ENCODE measurements at places on chromosomes 16 and 17.

- DNase-seq: no peak
Observed at GRCh38 chr17:68295086-68295485, 3.8 kb downstream of the ARSG start.

DNA sequence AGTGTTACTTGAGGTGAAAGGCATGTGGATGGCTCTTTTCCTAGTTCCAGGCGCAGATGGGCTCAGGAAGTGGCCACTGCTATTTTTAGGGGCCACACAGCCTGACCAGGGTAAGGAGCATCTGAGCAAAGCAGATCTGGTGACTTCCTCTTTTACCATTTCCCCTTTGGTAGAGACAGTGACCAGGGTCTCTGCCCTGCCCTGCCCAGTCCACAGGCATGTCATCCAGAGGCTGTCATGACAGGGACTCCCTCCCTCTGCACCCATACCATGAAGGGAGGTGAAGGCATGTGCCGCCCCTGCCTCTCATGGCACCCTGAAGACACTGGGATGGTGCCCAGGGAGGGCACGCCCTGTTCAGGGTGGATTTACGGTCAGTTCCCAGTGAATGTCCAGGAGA, 2.2 kb downstream of the PLA2G15 start:
- no peak for DNase-seq

- DNase-seq: no peak
Observed at GRCh38 chr16:87076950-87077749, 240.0 kb downstream of the C16orf95 start.

DNA sequence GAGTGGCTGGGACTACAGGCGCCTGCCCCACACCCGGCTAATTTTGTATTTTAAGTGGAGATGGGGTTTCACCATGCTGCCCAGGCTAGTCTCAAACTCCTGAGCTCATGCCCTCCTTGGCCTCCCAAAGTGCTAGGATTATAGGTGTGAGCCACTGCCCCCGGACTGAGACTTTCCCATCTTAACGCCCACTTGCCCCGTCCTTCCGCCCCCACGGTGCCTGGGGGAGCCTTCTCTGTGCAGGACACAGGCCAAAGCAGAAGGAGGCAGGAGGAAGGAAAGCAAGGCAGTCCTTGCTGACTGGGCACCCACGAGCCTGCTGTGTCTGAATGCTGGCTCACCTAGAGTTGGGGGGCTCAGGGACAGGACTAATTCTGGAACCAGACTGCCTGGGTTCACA, 17.6 kb upstream of the GNG13 start:
- DNase-seq: no peak

DNA sequence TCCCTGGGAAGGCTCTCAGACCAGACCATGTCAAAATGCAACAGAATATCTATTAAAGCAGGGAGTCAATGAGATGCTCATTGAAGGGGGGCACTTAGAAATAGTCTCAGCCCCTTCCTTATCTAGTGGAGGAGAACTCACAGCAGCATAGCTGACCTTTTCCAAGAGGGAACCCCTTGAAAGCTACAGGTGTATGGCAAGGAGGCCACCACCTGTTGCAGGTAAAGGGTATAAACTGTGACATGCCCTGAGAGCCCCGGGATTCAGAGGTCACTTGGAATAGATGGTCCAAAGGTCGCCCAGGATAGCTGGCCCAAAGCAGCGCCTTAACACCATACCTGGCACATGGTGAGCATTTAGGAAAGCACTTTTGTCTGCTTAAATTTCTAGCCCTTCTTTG, 120.2 kb upstream of the RPL38 start:
- DNase-seq: no peak

DNA sequence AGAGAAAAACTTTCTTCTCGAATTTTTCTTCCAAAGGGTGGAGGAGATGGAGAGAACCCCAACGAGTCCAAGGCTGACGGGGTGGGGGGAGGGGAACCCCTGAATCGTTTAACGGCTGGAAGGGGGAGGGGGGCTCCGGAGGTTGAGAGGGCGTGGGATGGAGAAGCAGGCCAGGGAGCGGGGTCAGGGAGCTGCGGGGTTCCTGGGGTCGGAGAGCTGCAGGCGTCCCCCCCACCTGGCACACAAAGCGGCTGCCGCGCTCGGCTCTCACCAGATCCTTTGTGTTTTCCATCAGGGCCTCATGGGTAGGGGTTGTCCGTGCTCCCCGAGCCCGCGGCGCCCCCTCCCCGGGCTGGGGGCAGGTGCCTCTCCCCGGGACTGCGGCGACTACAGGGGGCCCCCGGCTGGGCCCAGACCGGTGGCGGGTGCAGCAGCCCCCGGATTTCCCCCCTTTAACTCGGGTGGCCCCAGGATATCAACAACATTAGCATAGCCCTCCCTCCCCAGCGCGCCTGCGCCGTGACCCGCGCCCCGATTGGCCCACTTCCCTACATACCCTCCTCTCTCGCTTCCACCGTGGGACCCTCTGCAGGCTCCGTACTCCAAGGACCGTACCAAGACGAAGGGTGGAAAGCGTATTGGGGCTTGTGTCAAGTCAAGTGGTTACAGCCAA, at the start of gene MBTD1:
Gene MBTD1 (minus strand): TSS at position 486 of the 673 bp plus-strand sequence. CDS start 34,888 bp downstream, outside the sequence.
- DNase-seq: peak; percentile 98

GRCh38 chr16:28504707-28505404, 1.8 kb downstream of the IL27 start:
- no peak for DNase-seq

GRCh38 chr16:3963886-3964685, 83.6 kb upstream of the CREBBP start:
- no peak for DNase-seq

DNA sequence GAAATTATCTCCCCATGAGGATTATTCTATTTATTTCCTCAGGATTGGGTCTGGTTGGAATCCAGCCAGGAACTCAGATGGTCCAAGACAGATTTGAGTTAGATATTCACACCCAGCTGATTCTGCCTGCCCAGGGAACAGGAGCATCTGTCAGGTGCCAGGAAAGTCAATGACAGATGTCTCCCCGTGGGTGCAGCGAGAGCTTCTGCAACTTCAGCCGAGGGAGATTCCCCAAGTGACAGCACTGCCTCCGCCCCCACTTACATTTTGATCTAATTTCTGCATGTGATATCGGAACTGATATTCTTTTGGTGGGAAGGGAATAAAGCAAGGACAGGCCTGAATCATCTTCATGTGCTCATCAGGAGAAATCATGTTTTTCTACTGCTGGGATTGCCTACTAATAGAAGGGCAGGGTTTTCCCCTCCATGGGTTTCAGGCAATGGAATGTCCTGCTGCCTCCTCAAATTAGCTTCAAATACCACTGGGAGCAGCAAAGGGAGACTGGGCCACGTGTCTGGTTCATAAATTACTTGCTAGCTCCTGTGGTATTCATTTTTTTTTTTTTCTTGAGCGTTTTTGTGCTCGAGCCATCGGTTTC, 15.7 kb upstream of the DHX8 start:
- no peak for DNase-seq

GRCh38 chr16:85984947-85985451, 86.0 kb downstream of the IRF8 start:
- no peak for DNase-seq

DNA sequence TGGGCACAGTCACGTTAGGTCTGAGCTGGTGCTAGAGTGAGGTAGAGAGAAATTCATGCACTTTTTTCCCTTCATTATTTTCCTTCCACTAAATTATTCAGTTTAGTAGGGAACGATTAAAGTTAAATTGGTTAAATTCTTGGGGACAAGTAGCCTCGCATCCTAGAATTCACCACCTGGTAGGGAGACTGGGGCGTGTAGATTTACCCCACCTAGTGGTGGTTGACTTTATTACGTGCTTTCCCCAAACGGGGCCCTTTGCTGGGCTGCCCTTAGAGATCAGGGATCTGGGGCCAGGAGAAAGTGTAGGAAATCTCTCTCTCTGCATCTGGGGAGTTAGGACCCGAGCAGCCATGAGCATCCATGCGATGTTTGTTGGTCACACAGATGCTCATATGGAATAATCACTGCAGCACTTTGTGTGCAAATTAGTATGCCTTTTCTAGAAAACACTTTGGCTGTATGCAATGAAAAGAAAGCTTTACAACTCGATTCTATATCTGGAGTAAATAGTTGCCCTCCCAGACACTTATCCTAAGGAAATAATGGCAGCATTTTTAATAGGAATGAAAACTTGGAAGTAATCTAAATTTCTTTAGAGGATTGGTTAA, 107.0 kb downstream of the PLCG2 start:
- DNase-seq: peak; percentile 2

- DNase-seq: no peak
Observed at GRCh38 chr17:82910041-82910481, 70.2 kb upstream of the ZNF750 start.

DNA sequence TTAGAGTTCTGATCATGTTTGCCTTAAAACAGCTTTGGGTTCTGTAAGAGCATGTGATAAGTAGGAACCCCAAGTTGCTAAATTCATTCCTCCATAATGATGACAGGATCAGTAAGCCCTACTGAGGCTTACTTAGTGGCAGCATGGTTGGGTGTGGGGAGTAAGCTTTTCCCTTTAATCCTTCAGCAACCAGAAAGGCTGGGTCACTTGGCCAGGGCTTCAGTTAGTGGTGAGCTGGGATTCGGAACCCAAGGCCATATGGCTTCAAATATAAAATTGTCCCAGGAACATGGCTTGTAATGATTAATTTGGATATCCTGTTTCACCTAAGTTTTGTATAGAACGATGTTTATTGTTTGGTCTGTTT, 850 bp downstream of the GINS3 start:
- no peak for DNase-seq

DNA sequence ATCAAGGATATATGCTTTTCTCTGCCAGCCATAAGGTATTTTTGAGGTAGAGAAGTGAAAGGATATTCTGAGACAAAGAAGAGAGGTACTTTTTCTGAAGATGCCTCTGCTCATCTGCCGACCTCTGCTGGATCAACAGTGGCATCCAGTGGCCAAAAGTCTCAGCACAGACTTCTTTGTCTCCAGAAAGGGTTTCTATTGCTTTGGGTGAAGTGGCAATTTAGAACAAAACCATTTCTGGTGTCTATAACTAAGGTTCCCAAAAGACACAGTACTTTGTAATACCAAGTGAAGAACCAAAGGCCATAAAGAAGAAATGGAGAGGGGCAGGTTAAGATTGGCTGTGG, 155.2 kb upstream of the C17orf78 start:
- peak; percentile 10 for DNase-seq

DNA sequence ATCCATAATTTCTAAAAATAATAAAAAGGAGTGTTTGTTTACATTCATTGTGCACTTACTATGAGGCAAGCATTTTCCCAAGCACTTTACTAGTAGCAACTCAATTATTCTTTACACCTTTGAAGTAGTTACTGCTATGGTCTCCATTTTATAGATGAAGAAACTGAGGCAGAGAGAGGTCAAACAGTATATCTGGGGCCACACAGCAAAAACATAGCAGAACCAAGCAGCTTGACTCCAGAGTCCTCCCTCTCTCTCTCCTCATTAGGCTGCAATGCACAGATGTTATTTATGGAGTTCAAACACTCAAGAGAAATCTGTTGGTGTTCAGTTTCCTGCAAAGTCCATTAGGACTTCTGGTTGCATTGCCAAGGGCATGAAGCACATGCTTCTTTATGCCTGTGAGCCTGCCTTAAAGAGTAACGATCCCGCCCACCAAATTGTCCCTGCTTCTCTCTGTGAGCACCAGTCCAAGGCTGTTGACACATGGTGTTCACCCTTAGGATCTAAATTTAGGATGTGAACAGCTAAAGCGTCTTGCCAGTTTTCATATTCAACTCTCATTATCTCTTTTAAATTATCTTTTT, 44.0 kb downstream of the GPRC5B start:
- peak; percentile 67 for DNase-seq

DNA sequence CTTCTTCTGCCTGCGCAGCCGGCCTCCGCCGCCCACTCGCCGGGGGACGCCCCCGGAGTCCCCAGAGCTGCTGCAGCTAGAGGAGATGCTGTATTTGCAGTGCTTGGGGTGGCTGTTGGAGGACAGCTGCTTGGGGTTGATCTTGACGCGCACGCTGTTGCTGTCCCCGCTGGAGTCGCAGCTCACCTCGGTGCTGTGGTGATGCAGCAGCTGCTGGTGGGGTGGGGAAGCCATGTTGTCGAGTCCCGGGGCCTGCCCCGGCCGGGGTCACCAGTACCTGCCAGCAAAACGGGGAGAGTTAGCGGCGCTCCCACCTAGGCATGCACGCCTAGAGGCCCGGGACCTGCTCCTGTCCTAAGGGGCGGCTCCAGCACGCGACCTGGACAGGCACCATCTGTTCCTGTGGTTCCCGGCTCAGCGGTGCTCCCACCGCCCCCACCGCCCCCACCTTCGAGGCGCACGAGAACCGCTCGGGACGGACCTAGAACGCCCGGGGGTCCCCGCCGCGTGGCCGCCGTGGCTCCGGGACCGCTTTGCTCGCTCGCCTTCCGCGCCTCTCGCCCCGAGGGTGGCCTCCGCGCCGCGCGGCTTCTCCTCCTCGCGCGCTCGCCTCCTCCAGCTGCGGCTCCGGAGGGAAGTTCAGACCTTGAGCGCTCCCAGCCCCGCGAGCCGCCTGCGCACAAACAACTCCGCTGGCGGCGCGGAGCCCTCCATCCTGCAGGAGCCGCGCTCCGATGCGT, 863 bp downstream of the ADCY9 start:
- peak; percentile 45 for DNase-seq

GRCh38 chr16:68086860-68087268, 1.7 kb downstream of the NFATC3 start:
- no peak for DNase-seq

GRCh38 chr16:63618896-63619485, 1502.9 kb downstream of the CDH11 start:
- DNase-seq: no peak

DNA sequence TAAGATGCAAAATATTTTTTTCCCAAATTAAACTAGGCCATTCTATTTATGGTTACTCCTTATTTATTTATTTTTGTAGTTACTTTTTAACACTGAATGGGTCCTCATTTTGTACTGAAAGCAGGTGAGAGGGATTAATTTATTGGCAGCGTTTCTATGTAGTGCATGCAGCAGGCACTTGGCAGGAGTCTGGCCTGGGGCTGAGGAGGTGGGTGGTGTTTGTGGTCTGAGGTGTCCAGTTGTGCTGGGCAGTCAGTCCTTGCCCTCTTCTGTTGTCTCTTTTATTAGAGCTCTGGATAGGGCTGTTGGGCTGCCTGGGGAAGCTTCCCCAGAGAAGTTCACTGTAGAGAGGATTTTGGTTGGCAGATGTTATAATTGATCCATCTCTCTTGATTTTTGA, 12.7 kb downstream of the SEC14L1 start:
- DNase-seq: no peak

- DNase-seq: no peak
Observed at GRCh38 chr16:2028620-2029220, 2.0 kb downstream of the NHERF2 start.

DNA sequence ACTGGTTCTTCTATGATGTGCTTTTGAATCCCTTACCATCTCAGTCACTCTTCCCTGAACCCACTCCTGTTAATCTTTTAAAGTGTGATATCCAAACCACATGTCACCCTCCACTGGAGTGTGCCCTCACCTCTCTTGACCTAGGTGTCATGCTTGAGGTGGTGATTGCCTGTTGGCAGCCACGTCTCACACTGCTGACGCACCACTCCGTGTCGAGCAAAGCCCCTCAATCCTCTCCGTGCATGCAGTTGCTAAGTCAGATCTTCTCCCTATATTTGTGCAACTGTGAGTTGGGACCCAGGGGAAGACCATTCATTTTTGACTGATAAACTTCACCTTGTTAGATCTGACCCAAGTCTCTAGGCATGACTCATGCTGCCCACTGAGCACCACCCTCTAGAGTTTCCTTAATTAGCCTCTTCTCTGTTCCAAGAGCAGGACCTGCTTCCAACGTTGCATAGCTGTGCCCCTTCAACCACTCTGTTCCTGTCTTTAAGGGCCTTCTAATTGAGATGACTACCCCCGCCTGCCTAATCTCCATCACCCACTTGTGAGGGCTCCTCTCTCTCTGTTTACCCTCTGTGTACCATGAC, 2.7 kb downstream of the MYH13 start:
- DNase-seq: no peak

Data from NCI-H2081 (cell line).